ENCODE measurements at places on chromosomes 2 and 18. TPM values are rescaled to one million over a fixed set of nuclear protein-coding genes. Genes with fewer than 3 reads are reported as not detected.

Gene C2orf66
- not detected for total RNA-seq

Gene SCN9A
- not detected for total RNA-seq

GRCh38 chr2:179592167-179592936 is 269.1 kb downstream of the ZNF385B start:
- no peak for DNase-seq
- no peaks in the 10 kb centered on the region for H3K36me3 ChIP-seq
- no peak overlapping the region for H3K4me3 ChIP-seq
- H3K4me1 ChIP-seq: no peaks in the 10 kb centered on the region
- no peak overlapping the region for H3K27ac ChIP-seq
- no peaks in the 10 kb centered on the region for H3K27me3 ChIP-seq

DNA sequence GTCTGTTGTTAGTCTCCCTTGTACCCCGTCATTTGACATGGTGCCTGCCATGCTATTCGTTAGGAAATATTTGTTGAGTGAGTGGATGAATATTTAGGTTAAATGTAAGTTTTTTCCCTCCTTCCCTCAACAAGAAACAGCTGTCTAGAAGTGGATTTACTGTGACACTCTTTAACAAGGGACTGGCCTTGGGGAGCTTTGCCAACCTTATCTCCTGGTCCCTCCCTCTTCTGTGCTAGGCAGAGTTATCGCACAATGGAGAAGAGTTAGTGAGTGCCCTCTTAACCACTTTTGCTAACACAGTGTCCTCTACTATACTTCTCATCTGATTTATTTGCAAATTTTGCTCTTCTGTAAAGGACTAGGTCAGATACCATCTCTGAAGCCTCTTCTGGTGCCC is 61.2 kb downstream of the DIS3L2 start:
- no peak overlapping the region for H3K27ac ChIP-seq
- DNase-seq: no peak
- no peaks in the 10 kb centered on the region for H3K27me3 ChIP-seq

- H3K4me3 ChIP-seq: no peak overlapping the region
- H3K27ac ChIP-seq: no peak overlapping the region
- H3K36me3 ChIP-seq: no peaks in the 10 kb centered on the region
- H3K27me3 ChIP-seq: no peaks in the 10 kb centered on the region
- H3K4me1 ChIP-seq: peaks cover 10% of the 10 kb centered on the region
These were observed 170.2 kb downstream of the ZEB2 start for GRCh38 chr2:144349674-144350073.

GRCh38 chr2:30612371-30612770 is 165.3 kb downstream of the LCLAT1 start:
- H3K4me3 ChIP-seq: no peak overlapping the region
- no peaks in the 10 kb centered on the region for H3K4me1 ChIP-seq
- DNase-seq: no peak
- H3K36me3 ChIP-seq: no peaks in the 10 kb centered on the region
- no peak overlapping the region for H3K27ac ChIP-seq
- no peaks in the 10 kb centered on the region for H3K27me3 ChIP-seq

DNA sequence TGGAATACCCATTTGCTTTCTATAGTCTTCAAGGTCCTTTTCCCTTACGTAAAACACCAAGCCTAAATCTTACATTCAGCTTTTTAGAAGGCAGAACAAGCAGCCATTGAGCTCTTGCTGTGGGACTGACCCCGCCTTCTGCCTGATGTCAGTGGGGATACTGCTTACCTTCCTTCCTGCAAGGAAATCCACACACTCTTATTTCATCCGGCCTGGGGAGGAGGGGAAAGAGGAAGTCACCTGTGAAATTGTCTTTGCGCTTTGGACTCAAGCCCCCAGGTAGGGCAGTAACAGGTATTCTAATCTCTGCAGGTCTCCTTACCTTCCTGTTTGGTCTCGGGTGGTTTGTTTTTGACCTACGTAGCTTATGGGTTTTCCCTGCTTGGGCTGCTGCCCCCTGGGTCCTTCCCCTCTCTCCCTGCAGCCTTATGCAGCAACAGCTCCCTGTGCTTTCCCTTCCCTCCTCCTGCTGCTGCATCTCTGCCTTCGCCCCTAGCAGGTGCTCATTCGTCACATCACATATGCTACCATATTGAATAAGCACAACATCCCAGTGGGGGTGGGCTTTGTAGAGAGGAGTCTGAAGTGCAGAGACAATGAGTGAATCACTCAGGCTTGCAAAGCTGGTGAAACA is 402.5 kb upstream of the TRIB2 start:
- no peaks in the 10 kb centered on the region for H3K36me3 ChIP-seq
- peaks cover 16% of the 10 kb centered on the region for H3K4me1 ChIP-seq
- H3K4me3 ChIP-seq: no peak overlapping the region
- no peaks in the 10 kb centered on the region for H3K27me3 ChIP-seq

GRCh38 chr2:47724221-47724981 is 58.5 kb upstream of the MSH6 start:
- H3K36me3 ChIP-seq: no peaks in the 10 kb centered on the region
- no peak overlapping the region for H3K27ac ChIP-seq
- no peak overlapping the region for H3K4me3 ChIP-seq
- H3K27me3 ChIP-seq: no peaks in the 10 kb centered on the region

- H3K4me3 ChIP-seq: no peak overlapping the region
- DNase-seq: no peak
- no peaks in the 10 kb centered on the region for H3K36me3 ChIP-seq
- H3K4me1 ChIP-seq: no peaks in the 10 kb centered on the region
- H3K27me3 ChIP-seq: no peaks in the 10 kb centered on the region
- H3K27ac ChIP-seq: no peak overlapping the region
These were observed 204.1 kb downstream of the GLI2 start for GRCh38 chr2:120939595-120940318.

All from activated CD4-positive, alpha-beta memory T cell treated with anti-CD3 and anti-CD28 coated beads for 36 hours (primary cell).